Activated CD8-positive, alpha-beta memory T cell treated with anti-CD3 and anti-CD28 coated beads for 1 hour (primary cell): ENCODE measurements at places on chromosomes 13 and 19.

DNA sequence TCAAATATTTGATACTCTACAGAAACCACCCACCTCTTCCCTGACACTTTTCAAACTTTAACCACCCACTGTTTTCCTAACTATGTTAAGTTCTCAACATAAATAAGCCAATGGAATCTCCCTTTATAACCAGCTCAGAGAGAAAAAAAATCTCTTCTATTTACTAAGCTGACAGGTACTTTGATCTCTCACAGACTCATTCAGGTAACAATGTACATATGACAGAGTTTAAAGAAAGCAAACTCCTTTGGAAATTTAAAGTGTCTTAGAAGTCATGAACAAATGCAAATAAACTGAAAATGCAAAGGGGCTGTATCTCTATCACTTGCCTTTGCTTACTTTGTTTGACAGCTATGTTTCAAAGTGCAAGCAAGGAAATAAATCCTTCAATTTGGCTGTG lies 109.3 kb downstream of the KLF12 start:
- DNase-seq = no peak

GRCh38 chr19:9727644-9728043 lies 40.9 kb downstream of the ZNF846 start:
- no peak for DNase-seq

DNA sequence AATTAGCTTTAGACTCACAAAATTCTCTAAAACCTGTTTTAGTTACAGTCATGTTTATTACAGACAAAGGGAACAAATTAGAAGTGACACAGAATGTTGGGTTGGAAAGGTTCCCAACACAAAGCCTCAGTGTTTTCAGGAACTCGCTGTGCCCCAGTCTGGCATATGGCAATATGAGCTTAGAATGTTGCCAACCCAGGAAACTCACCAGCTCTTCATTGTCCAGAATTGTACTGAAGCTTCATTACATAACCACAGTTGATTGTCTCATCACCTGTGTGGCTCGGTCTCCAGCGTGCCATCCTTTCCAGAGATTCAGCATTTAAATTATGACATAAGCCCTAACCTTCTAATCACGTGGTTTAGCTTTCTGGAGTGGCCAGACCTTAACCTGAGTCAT lies 19.1 kb downstream of the ZNF264 start:
- DNase-seq = no peak

DNA sequence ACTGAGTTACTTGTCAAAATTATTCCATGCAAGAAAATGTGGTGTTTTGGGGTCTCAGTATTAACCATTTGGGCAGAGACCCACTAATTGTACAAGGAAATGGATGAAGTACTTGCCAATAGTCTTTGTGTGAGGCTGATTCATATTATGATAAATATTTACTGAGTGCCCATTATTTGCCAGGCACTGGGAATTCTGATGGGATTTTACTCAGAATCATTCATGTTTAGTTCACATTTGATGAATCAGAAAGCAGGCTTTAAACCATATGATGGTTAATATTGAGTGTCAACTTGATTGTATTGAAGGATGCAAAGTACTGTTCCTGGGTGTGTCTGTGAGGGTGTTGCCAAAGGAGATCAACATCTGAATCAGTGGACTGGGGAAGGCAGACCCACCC lies 66.2 kb upstream of the SOX21 start:
- no peak for DNase-seq

- DNase-seq = no peak
Measured at GRCh38 chr19:38197937-38198704, 25.9 kb downstream of the DPF1 start.

GRCh38 chr13:51444922-51445321 lies 7.9 kb downstream of the INTS6 start:
- no peak for DNase-seq

DNA sequence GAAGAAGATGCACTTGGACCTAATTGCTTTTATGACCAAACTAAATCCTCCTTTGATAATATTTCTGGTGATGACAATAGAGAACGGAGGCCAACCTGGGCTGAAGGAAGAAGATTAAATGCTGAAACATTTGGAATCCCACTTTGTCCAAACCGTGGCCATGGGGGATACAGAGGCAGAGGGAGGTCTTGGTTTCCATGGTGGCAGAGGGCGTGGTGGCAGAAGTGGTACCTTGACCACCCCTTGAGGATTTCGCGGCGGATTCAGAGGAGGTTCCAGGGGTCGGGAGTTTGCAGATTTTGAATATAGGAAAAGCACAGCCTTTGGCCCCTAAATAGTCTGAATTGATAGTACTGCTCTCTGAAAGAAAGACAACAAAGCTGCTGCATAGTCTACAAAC lies 7.2 kb upstream of the LILRB3 start:
- DNase-seq = no peak

GRCh38 chr19:48672994-48673393 lies at the start of gene NTN5:
TSS of gene NTN5 (minus strand) at chr19:48673017. CDS start at chr19:48670986, 2,031 bp downstream.
- no peak for DNase-seq

DNA sequence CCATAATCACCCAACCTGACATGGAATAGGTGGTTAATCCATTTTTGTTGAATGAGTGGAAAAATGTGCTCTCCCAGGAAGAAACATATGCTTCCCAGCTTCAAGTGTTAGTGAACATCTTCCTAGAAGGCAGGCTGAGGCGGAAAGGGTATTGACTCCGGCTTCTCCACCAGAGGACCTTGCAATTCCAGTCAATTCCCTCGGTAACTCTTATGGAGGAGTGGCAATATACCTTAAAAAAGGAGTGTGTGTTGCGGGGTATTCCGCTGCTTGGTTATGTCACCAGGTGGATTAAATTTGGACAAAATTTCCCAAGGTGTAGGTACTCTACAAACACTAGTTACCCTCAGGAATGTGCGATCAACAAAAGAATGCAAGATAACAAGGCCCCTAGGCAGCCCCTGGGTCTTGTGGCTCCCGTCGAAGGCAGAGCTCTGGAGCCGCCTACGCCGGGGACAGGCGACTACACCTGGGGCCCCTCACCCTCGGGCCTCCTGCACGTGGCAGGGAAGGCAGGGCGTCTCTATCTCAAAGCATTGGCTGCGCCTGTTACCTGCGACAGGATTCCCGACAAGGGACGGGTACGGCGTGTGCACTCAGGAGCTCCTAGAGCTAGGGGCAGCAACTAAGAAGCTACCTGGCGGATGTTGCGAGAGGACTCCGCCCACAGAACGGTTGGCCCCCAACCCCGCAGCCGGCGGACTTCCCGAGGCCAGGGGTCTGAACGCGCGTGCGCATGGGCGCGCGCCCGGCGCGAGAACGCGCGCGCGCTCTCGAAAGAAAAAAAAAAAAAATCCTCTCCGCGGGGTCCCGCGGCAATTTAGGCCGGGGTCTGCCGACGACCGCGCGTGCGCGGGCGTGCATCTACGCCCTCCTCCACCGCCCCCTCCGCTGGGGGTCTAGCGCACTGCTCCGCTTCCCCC lies at the start of gene WDR87:
WDR87 (minus strand) TSS at position 649 of the 923 bp plus-strand sequence. CDS start 8,355 bp downstream, outside the sequence.
- peak; percentile 12 for DNase-seq

- DNase-seq = no peak
Measured at GRCh38 chr19:4077800-4078684, 11.3 kb upstream of the ZBTB7A start.

- DNase-seq = no peak
Measured at GRCh38 chr19:29643361-29643935, 21.8 kb upstream of the PLEKHF1 start.

DNA sequence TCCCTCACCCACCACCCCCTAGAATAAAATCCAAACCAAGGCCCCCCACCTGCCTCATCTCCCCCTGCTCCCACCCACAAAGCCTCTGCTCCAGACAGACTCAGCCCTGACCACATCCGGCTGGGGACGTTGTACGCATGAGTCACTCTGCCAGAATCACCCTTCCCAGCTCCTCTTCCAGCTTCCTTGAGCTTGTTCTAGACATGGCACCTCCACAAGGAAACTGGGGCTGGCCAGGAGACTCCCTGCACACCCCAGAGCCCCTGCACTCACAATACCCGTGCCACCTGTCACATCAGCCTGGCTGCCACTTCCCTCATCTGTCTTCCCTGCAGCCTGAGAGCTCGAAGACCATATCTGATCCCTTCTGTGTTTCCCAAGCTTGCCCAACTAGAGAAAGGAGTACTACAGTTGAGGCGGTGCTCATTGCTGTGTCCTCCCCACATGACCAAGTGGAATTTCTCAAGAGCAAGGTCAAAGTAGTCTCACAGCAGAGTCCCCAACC lies 9.7 kb downstream of the DEDD2 start:
- no peak for DNase-seq

- DNase-seq = no peak
Measured at GRCh38 chr19:36028313-36029041, 4.2 kb downstream of the CLIP3 start.

- DNase-seq = no peak
Measured at GRCh38 chr19:20365146-20365545, 198.1 kb downstream of the ZNF486 start.

- no peak for DNase-seq
Measured at GRCh38 chr13:55440465-55441085, 1700.1 kb upstream of the PRR20A start.

- DNase-seq = no peak
Measured at GRCh38 chr13:37277007-37277406, 171.5 kb upstream of the CSNK1A1L start.

GRCh38 chr13:96229356-96229755 lies 139.4 kb downstream of the HS6ST3 start:
- DNase-seq = no peak

DNA sequence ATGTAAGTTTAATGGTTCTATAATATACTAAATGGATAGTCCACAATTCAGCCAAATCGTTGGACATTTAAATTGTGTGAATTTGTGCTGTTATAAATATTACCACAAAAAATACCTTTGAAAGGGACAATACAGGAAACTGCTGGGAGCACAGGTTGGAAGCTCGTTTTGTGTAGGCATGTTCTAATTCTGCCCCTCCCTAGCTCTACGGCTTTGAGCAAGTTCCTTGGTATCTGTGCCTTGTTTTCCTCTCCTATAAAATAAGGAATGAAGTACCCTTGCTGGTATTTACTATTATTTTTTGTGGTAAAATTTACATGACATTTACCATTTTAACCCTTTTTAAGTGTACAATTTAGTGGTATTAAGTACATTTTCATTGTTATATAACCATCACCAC lies 102.6 kb upstream of the SLC7A1 start:
- DNase-seq = no peak

- DNase-seq = no peak
Measured at GRCh38 chr19:7177926-7178325, 108.4 kb downstream of the ZNF557 start.

DNA sequence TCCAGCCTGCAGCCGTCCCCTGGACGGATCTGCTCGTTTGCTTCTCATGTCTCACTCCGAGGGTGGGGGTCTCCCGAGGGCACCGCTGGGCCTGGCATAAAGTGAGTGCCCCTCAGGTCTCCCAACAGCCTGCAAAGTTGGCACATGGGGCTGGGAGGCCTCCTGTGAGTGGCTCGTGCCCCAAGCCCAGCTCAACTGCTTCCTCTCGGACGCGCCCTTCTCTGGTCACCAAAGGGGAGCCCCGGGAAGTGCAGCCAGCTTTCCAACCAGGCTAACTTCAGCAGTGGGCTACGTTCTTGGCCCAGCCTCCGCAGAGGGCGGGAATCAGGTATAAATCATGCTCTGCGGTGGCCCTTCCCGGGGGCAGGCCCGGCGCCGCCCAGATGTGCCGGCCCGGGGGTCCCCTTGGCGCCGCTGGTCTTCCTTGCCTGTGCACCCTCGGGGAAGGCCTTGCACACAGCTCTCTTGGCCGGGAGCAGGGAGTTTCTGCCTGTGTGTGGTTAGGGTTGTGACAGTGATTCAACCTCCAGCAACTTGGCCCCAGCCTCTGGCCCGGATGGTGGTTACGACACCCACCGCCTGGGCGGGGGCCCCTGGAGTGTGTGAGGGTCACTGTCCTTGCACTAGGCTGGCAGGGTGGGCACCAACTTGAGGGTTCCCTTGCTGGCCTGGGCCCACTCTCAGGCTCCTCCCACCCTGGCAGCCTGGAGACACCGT lies 20.7 kb downstream of the CEBPG start:
- DNase-seq = no peak

GRCh38 chr13:45607931-45608330 lies 7.6 kb downstream of the ERICH6B start:
- DNase-seq = no peak

DNA sequence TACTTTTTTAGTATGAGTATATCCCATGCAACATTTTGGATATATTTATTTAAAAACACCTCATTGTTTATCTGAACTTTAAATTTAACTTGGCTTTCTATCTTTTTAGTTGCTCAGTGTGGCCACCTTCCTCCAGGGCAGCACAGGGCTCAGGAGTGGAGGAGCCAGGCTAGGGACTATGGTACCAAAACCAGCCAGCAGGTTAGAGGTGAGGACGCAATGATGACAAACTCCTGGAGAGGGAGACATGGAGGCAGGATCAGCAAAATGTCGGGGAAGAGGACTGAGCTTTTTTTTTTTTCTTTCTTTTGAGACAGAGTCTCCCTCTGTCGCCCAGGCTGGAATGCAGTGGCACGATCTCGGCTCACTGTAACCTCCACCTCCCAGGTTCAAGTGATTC lies 29.6 kb upstream of the CALM3 start:
- DNase-seq = no peak

DNA sequence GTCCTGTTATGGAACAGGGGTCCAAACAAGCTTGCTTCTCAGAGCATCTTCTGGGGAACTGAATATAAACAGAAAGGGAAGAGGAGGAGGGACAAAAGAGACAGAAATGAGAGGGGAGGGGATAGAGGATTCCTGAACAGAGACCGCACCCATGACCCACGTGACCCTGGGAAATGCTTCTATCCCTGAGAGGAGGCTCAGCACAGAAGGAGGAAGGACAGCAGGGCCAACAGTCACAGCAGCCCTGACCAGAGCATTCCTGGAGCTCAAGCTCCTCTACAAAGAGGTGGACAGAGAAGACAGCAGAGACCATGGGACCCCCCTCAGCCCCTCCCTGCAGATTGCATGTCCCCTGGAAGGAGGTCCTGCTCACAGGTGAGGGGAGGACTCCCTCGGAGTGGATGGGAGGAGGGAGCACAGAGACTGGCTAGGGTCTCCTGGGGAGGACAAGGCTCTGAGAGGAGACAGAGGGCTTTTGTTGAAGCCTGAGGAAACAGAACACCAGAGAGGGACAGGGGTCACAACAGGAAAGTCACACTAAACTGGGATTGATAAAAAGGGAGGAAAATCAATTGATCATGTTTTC lies at the start of gene CEACAM6:
CEACAM6 (plus strand) TSS at position 203 of the 586 bp plus-strand sequence; CDS start at position 312, 109 bp downstream.
- no peak for DNase-seq

DNA sequence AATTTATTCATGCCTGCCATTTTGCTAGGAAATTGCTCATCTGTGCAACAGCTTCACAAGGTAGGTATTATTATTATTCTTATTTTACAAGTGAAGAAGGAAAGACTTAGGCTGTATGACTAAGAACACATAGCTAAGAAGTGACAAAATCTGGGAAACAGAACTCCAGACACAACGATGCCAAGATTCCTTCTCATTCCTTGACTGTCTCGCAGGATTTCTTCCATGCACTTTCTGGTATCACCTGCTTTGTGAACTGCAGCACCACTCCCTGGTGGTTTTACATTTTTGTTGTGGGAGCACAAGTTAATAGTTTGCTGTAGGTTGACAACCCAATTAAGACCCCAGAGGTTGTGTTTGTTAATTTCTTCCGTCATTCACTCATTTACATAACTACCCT lies 188.5 kb downstream of the LACC1 start:
- DNase-seq = no peak

DNA sequence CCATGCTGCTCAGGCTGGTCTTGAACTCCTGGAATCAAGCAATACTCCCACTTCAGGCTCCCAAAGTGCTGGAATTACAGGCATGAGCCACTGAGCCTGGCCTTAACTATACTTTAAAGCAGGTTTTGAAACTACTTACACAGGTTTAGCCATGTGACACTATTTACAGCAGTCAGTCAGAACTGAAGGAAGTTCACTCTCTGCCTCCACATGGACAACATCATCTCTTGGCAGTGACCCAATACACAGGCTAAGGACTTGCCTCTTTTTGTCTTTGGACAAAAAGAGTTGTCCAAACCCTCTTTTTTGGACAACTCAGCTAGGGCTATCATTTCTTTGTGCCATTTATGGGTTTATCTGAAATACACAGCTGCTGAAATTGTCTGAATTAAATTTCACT lies 89.0 kb upstream of the CLDN10 start:
- DNase-seq = no peak
